GM13976 (cell line): ENCODE measurements at places on chromosomes 3 and 15.
A peak's percentile ranks its signal among the peaks of the same experiment; 100 is the strongest.

GRCh38 chr3:140180603-140181002 lies 245.6 kb downstream of the CLSTN2 start:
- DNase-seq, result no peak

DNA sequence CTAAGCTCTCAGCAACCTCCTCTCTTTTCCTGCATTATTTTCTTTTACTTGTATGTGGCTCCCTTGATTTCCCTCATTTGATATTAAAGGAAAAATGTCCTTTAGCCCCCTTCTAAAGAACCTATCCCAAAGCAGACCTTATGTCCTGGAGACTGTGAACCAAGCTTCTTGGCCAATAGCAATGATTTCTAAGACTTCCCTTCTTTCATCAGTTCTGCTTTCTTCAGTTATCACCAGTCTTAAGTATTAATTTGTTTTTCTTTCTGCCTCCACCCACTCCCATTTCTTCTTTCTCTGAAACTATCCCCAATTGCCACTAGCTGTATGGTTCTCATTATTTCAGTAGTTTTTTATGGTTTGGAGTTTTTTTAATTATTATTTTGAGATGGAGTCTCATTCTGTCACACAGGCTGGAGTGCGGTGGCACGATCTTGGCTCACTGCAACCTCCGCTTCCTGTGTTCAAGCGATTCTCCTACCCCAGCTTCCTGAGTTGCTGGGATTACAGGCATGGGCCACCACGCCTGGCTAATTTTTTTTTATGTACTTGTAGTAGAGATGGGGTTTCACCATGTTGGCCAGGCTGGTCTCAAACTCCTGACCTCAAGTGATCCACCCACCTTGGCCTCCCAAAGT lies 12.1 kb downstream of the TMOD3 start:
- DNase-seq, result no peak

DNA sequence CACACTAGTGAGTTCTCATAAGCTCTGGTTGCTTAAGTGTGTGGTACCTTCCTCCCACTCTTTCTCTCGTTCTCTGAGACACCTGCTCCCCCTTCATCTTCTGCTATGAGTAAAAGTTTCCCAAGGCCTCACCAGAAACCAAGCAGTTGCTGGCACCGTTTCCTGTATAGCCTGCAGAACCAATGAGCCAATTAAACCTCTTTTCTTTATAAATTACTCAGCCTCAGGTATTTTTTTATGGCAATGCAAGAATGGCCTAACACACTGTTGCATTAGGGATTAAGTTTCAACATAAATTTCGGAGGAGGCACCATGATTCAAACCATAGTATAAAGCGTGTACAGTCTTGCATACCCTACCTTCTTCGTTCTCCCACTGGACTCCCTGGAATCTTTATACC lies 252.3 kb upstream of the CHRM5 start:
- DNase-seq, result no peak

DNA sequence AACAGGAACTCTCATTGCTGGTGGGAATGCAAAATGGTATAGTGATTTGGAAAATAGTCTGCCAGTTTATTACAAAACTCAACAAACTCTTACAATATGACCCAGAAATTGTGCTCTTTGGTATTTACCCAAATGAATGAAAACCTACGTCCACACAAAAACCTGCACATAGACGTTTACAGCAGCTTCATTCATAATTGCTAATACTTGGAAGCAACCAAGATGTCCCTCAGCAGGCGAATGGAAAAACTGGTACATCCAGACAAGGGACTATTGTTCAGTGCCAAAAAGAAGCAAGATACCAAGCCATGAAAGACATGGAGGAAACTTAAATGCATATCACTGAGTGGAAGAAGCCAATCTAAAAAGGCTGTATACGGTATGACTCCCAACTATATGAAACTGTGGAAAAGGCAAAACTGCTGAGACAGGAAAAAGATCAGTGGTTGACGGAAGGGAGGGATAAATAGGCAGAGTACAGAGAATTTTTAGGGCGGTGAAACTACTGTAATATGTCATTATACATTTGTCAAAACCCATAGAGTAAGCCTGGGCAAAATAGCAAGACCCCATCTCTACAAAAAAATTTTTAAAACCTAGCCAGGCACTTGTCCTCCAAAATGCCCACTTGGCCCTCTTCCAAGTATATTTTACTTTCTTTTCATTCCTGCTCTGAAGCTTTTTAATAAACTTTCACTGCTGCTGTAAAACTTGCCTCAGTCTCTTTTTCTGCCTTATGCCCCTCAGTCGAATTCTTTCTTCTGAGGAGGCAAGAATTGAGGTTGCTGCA lies 4.9 kb upstream of the MKRN2OS start:
- no peak for DNase-seq

GRCh38 chr3:37823189-37823588 lies 38.5 kb upstream of the CTDSPL start:
- no peak for DNase-seq

GRCh38 chr3:194884649-194885315 lies 199.1 kb downstream of the FAM43A start:
- no peak for DNase-seq

DNA sequence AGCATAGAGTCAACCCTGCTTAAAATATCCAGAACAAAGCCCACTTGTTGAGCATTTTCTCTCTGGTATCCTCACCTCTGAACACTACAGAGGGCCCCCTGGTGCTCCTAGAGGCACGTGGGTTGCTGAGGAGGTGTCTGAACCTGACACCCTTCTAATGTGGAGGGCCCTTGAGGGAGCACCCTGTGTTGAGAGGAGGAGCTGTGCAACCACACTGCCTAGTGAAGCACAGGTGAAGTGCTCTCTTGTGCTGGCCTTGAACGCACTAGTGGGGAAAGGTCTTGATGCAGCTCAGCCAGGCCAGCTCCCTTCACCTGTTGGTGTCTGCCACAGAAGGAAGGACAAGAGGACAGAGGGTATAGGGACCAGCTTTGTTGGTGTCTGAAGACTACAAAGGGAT lies 51.9 kb downstream of the CCK start:
- no peak for DNase-seq

DNA sequence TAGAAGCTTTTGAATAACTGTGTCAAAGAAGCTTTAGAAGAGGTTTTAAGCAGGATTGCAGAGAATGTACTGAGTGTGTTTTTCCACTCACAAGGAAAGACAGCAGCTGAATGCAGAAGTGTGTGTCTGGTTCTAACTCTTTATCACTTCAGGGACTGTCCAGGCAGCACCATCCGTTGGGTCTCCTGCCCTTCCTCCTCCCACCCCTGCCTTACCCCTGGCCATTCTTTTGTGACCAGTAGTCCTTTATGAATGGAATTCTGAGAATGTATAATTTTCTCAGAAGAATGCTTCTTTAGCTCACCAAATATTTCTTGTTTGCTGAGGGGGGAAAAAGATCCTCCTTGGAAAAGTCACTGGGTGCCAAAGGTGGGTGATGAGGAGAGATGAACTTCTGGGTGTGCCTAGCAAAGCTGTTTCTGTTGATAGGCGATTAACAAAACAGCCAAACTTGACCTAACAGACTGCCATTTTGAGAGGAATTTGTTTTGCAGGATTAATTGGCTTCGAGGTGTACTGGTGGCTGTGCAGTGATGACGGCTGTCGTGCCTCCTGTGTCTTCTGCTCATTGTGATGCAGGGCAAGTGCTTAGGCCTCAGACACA lies 70.9 kb downstream of the IGF1R start:
- no peak for DNase-seq

- DNase-seq, result no peak
These were observed 515.9 kb upstream of the DPPA4 start for GRCh38 chr3:109853077-109853731.

GRCh38 chr3:72579191-72579580 lies 269.1 kb downstream of the SHQ1 start:
- DNase-seq, result no peak

- DNase-seq, result peak; percentile 35
These were observed 1.2 kb downstream of the B2M start for GRCh38 chr15:44712346-44713005.

DNA sequence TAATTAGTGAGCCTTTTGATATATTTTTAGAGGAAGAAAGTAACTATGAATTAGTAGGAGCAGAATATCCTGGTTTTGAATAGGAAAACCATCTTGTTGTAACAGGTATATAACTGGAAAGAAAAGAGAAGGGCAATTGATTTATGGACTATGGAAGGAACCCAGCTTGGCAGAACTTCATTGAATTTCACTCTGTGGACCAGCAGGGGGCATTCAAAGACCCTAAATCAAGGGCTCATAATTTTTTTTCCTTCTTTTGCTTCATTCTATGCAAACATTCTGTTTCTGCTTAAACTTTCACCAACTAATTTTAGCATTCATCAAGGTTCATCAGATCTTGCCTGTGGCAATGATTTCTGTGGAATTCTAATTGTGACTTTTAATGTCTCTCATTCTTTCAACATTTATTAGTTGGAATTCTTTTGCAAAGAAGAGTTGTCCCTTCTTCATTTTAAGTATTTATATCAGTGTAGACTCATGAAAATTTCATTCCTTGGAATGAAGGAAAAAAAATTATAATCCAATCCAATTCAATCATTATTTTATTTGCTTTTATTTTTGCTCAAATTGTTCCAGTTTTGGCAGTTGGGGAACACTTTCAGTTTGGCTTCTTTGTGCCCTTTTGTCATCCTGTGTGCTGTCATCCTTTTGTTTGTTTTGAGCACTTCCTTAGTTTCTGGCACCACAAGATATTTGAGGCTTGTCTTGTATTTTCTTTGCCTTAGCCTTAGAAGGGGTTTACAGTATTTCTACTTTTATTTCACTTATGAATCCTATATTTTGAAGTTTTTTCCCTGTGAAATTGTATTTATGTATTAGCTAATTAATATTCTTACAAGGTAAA lies 30.4 kb downstream of the NXPE3 start:
- peak; percentile 43 for DNase-seq

GRCh38 chr15:31367021-31367729 lies 40.5 kb downstream of the KLF13 start:
- no peak for DNase-seq

GRCh38 chr3:59677747-59678702 lies 628.2 kb upstream of the CFAP20DC start:
- DNase-seq, result no peak

DNA sequence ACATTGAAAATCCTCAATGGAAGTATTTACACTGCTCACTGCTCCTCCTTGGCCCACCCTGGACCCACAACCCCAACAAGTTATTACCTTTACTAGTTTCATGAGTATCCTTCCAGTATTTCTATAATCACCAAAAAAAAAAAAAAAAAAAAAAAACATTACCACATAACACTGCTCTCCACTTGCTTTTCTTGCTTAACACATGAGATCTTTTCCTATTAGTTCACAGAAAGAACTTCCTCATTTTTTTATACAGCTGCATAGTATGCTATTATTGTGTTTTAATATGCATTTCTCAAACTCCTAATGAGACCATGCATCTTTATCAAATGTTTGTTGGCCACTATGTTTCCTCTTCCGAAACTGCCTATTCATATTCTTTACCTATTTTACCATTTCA lies 14.6 kb downstream of the GABPB1 start:
- no peak for DNase-seq

DNA sequence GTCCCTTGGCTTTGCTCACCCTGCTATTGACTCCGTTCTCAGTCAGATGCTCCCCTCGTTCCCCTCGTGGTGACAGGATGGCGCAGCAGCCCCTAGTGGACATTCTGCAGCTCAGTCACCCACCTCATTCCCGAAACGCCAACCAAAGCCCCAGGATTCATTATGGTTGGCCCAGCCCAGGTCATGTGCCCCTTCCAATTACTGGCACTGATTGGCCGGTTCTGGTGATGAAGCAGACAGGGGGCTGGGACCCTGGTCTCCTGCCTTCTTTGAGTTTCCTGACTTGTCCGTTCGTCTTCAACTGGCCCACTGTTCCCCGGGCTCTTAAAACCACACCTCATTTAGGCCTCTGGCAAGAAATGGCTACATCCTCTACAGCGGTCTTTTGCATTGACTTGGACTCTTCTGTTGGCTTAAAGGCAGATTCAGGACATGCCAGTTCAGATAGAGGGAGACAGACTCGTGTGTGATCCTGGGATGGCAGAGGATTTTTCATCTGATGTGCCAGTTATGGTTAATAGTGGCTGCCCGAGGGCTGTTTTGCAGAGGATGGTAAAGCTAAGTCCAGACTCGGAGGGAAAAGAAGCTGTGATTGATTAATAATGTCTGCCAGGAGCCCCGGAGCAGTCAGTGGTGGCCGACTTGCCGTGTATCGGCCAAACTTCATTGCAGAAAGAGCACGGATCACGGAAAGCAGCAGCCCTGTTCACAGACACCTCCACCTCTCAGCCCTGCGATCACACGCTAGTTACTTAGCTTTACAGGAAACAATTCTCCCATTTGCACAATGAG lies 37.8 kb downstream of the LSM3 start:
- DNase-seq, result no peak

DNA sequence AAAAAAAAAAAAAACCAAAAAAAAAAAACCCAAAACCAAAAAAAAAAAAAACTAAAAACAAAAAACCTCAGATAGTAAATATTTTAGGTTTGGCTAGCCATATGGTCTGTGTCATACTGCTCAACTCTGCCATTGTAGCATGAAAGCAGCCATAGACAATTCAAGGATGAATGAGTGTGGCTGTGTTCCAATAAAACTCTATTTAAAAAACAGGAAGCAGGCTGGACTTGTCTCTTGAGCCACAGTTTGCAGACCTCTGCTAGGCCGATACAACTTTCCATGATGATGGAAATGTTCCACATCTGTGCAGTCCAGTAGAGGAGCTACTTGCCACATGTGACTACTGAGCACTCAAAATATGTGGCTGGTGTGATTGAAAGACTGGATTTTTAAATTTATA lies 11.1 kb downstream of the EFCAB12 start:
- DNase-seq, result no peak

GRCh38 chr15:98855067-98855814 lies 152.4 kb downstream of the PGPEP1L start:
- DNase-seq, result no peak

GRCh38 chr15:85407421-85408269 lies 27.2 kb downstream of the AKAP13 start:
- DNase-seq, result no peak

- peak; percentile 36 for DNase-seq
These were observed 660 bp downstream of the NECTIN3 start for GRCh38 chr3:111072031-111072921.

DNA sequence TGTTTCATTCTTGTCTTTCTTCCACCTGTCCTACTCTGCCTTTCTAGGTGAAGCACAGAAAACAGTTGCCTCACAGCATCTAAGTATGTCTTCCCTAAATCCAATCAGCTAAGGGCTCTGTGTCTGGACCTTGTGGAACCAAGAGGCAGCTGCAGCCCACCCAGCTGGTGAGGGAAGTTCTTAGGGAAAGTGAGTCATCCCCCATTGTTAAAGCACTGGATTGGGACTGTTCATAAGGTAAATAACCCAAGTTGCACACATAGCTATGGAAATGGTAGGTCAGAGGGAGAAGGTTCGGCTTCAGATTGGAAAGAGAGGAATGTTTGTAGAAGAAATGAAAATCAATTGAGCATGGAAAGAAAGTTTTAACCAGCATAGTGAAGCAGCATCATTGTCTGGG lies 18.0 kb upstream of the ARNT2 start:
- no peak for DNase-seq

GRCh38 chr3:126407412-126408044 lies 12.8 kb downstream of the CFAP100 start:
- no peak for DNase-seq

GRCh38 chr3:123331651-123332050 lies 117.2 kb downstream of the ADCY5 start:
- no peak for DNase-seq

GRCh38 chr15:43483297-43484128 lies 9.4 kb downstream of the TP53BP1 start:
- DNase-seq, result no peak
